ENCODE measurements at places on chromosomes 2 and 18.

- DNase-seq = no peak
Observed at GRCh38 chr2:127606625-127607398, 39.1 kb upstream of the GPR17 start.

GRCh38 chr2:41475959-41476358 is 571.9 kb upstream of the PKDCC start:
- peak; percentile 41 for DNase-seq

- DNase-seq = no peak
Observed at GRCh38 chr2:214801068-214801467, 8.4 kb downstream of the BARD1 start.

DNA sequence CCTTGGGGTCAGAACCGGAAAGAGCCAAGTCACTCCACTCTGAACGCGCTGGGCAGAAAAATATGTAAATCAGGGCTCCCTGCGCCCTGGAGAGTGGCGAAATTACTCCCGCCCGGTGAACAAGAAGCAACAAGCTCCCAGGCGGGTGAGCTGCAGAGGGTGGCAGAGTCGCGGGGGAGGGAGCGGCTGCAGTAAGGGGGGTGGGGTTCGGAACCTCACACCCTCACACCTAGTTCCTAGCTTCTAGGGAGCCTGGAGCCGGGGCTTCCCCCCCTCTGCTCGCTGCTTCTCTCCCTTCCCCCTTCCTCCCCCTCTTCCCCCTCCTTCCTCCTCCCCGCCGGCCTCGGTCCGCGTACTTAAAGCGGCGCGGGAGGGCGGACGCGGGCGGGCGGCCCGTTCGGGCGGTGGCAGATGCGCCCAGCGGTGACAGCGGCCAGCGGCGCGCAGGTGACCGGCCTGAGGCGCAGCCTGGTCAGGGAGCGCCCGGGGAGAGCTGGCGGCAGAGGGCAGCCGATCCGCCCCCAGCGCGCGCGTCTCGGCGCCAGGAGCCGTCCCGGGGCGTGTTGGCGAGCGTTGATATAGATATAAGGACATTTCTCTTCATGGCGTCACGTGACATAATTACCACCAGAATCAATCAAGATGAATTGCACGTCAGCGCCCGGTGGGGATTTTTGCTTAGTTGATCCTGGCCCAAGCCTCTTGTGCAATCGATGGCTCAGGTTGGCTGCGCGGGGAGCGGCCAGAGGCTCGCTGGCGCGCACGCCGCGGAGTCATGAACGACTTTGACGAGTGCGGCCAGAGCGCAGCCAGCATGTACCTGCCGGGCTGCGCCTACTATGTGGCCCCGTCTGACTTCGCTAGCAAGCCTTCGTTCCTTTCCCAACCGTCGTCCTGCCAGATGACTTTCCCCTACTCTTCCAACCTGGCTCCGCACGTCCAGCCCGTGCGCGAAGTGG is at the start of gene HOXD11:
TSS of gene HOXD11 (plus strand) at position 700 of the 959 bp plus-strand sequence. CDS start at position 776, 76 bp downstream.
- no peak for DNase-seq

DNA sequence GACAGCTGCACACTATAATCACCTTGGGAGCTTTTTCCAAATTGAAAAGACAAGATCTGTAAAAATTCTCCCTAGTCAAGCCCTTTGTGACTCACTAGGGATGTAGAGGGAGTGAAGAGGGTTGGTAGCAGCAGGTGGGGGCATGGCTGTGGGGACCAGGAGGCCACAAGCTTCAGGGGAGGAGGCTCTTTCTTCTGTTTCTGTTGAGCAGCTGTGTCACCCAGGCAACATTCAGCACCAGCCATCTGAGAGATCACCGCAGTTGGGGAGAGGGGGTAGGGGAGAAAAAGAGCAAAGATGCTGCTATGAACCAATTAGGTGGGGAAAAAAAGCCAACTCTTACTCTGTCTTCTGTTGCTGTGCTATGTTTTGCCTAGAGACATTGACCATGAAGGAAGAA is 352.3 kb upstream of the MEIS1 start:
- DNase-seq = no peak

DNA sequence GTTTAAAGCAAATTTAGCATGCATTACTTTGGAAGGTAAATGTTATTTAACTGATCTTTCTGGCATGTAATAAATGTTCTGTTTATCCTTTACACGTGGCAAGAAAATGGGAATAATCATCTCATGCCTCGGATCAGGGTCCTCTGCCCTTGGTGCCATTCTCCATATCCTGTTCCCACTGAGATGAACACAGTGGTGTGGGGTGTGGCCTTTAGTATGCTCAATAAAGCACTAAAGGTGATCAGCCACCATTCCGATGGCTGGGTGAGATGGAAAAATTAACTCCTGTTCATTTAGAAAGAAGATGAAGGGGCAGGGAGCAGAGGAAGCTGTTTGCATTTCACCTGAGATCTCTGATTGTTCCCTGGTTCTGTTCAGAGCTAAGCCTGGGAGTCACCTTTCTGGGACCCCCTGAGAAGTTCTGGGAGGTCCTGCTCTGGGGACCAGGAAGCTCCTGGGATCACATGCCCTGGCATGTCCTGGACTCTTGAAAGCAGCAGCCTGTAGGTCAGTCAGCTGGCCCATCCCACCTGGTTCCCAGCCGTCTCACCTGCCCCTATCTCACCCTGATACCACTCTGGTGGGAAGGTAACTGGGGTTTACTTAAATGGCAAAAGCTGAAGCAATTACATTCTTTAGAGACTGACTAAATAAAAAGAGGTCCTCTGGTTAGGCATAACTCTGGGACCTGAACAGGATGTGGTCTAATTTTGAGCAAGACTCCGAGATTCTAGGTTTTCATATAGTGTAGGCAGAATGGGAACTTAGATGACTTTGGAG is 288.9 kb upstream of the EPAS1 start:
- no peak for DNase-seq

- no peak for DNase-seq
Observed at GRCh38 chr2:216553482-216554240, 55.0 kb downstream of the RPL37A start.
